ENCODE measurements at places on chromosomes 3 and 15. TPM values are rescaled to one million over a fixed set of nuclear protein-coding genes. Genes with fewer than 3 reads are reported as not detected.

The HYKK gene
- total RNA-seq = 0.84 TPM

The FILIP1L gene
- not detected for total RNA-seq

The GHRL gene
- not detected for total RNA-seq

DNA sequence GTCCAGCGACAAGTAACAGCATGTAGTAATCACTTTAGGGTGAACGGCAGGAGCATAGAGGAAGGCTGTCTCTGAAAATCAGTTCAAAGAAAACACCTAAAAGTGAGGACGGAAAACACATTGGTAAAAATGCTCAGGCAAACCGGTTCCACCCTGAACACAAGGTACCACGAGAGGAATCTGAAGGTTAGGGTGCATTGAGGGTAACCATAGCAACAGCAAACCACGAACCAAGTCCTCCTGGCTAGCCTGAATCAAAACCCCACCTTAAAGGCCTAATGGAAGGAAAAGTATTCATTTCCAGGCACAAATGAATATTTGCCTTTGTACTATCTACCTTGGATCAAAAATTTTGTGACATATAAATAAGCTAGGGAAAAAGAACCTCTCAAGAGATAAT lies 315.0 kb downstream of the OCA2 start:
- DNase-seq = no peak

The OCA2 gene
- 1.5 TPM for total RNA-seq

- no peak for DNase-seq
Measured at GRCh38 chr3:18660059-18660458, 234.9 kb upstream of the SATB1 start.

DNA sequence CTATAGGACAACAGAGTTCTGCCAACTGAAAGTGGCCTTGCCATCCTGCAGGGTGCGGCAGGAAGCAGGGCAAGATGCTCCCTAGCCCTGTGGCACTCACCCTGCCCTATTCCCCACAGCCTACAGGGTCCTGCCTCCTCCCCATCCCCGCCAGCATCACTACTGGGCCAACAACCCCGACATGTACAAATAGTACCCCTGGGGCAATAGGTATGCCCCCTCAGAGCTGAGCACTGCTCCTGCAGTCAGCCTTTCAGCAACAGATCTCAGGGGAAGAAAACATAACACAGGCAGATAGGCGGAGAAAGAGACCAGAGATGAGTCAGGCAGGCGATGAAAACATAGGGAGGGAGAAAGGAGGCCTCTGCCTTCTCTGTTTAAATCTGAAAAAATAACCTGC lies 74.7 kb downstream of the XXYLT1 start:
- peak; percentile 58 for DNase-seq

The NR2F2 gene
- total RNA-seq = 16.0 TPM

DNA sequence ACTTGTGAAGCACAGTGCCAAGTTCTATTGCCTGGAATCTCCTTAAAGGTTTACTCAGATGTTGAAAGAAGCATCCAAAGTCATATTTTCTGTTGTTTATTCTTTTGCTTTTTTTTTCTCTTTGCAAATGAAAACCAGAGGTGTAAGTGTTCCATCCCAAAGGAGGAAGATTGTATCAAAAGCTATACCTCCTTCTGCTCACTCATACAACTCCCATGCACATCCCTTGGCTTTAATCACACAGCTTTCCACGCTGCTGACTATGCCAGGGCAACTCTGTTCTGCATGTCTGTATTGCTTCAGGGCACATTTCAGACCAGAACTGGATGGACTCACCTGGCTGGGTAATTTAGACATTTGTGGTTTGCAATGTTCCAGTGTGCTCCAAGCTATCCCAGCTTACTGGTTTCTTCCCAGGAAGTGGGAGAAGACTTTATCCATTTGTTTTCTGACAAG lies 399.6 kb upstream of the TBL1XR1 start:
- peak; percentile 82 for DNase-seq

The ACOX2 gene
- 2.0 TPM for total RNA-seq

DNA sequence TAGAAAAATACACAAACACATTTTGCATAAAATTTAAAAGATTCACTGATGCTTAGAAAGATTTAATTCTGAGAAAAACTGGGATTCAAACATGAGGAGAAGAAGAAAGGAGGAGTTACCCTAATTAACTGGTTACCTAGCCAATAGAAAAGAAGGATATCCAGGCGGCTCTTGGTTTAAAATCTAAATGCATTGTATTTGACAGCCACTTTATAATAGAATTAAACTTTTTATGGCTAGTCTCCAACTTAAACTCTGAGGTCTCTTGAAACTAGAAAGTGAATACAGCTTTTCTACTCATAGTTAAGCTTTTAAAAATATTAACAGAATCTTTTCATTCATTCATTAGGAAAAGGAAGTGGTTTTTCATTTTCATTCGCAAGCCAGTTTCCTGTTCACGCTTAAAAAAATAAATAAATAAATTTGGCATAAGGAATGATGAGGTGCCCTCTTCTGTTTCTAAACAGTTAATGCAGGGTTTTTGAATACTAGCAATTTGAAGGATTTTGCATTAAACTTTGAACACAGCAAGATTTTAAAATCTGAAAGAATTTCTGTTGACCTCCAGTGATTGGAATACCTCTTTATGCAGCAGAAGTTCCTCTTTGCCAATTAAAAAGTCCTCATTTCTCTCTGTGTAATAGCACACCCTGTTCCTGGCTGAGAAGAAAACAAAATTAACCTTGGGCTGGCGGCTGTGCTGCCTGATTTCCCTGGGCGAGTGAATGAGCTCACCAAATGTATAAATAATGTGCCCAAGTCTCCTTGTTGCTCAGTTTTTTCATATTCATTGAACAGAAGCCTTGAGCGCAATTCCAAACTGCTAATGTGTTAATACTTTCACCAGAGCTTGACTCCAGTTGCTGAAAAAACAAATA lies 105.1 kb downstream of the ZMAT3 start:
- peak; percentile 65 for DNase-seq

DNA sequence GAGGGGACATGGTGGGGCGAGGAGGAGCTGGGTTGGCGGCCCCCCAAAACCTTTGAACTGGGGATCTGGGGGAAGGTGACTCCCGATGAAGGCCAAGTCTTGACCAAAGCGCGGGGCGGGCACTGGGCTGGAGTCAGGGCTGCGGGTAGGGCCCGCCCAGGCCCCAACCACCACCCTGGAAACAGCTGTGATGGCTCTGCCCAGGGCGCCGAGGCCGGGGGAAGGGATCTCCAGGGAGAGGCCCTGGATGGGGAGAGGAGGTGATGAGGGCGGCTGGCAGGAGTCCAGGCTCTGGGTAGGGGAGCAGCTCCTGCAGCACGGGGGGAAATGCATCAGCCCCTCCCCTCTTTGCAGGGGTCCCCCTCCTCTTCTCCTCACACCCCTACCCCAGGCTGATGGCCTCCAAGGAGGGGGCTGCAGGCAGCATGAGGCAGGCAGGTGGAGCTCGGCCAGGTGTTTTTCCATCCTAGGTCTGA lies 5.9 kb upstream of the C15orf39 start:
- DNase-seq = no peak

DNA sequence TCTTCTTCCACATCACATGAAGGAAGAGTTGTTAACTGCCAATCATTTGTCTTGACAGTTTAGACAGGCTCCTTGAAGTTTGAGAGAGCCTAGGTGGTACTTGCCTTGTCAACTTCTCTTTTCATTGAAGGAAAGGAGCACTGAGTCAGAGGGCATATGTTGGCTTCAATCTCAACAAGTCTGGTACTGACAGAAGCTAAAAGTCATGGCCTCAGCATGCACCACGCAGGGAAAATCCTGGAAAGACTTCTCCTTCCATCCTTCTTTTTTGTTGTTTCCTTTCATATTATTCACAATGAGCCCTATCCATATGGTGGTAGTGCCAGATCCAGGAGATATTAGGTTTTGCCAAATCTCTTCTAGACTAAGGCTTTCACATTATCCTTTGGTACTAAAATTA lies 1272.5 kb downstream of the ROBO1 start:
- no peak for DNase-seq

The MEGF11 gene
- not detected for total RNA-seq

The TPRG1 gene
- 0.81 TPM for total RNA-seq

- no peak for DNase-seq
Measured at GRCh38 chr3:65277798-65278197, 590.0 kb upstream of the ADAMTS9 start.

The RLBP1 gene
- total RNA-seq = not detected

DNA sequence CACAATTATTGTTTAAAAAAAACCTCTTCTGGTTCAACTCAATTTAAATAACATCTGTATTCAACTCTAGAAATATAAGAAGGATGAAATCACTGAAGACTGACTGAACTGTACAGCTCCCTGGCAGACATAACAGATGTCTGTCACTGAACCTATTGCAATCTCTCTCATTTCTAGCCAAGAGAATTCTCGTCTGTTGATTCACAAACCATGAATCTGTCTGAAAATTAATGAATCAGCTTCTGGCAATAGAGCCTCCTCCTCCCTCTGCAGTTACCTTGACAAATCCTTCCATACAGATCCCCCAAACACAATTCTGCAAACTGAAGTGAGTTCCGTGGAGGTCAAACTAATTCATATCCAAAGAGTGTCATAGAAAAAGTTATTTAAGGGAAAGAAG lies 561.4 kb downstream of the PYDC2 start:
- no peak for DNase-seq

- DNase-seq = no peak
Measured at GRCh38 chr15:86935841-86936240, 856.2 kb downstream of the AGBL1 start.

DNA sequence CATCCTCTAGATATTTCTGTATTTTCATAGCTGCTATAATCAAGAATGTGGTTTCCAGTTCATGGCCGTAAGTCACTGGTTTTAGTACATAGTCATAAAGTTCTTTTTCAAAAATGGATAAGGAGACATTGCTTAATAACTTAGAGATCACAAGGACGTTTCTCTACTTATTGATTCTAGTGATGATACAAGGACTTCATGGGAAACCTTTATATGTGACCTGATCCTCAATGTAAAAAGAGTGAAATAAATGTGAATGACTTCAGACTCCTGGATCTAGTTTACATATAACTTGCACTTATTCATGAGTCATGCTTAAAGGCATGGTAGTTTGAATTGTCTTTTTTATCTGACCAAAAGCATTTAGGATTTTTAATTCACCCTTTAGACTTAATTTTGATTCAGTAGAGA lies 35.2 kb downstream of the TSC22D2 start:
- no peak for DNase-seq

The C3orf52 gene
- 8.8 TPM for total RNA-seq

GRCh38 chr15:89125088-89125826 lies 37.0 kb downstream of the ABHD2 start:
- no peak for DNase-seq

DNA sequence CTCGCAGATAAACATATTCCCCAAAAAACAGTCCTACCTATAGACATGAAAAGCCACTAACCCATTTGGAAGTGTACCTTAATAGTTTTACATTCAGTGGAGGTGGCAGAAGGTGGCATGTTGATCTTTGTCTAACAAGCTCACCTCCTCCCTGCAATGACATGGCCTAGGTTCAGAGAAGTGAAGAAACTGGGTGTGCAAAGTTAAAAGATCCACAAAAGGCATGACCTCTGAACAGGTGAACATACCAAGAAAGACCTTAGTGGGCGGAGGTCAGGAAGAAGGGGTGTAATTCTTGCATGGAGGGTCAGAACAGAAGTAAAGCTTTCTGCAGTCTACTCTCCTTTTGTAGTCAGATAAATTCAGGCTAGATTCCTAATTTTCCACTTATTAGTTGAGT lies 822 bp downstream of the MRPL3 start:
- peak; percentile 2 for DNase-seq

- no peak for DNase-seq
Measured at GRCh38 chr3:130916507-130917167, 22.8 kb downstream of the ATP2C1 start.

- DNase-seq = no peak
Measured at GRCh38 chr15:36210426-36210825, 369.0 kb upstream of the CDIN1 start.

- no peak for DNase-seq
Measured at GRCh38 chr3:36943601-36944000, 1.3 kb downstream of the TRANK1 start.

The TRPM1 gene
- total RNA-seq = 0.07 TPM

The FRMD4B gene
- 6.0 TPM for total RNA-seq

- DNase-seq = peak; percentile 19
Measured at GRCh38 chr3:189606774-189607173, 24.4 kb upstream of the TP63 start.

DNA sequence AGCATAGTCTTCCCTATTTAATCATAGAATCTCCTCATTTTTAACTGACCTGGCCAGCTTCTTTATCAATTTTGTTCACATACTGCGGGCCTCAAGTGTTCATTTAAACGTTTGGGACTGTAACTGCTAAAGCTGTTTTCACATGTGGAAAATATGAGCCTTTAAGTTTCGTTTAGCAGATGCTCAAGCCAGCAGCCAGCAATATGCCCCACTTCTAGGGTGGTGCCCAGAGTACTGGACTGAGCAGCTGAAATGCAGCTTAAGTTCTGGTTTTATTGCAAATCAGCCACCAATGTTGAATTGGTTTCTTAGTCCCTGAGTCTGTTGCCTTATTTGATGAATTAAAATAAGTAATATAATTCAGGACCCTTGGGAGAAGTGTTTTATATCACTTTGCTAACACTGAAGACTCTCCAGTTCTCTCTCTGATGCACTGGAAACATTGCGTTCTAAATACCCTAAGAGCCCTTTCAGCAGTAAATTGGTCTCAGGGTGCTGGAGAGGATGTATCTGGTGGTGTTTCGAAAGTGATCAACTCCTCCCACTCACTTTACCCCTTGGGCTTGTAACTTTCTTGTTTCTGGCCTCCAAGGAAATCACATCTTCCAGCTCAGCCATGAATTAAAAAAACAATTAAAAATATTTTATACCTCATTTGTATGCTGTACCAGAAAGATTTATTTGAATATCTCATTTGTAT lies 61.7 kb downstream of the B3GALNT1 start:
- DNase-seq = no peak

The KLHL25 gene
- 2.7 TPM for total RNA-seq

The HRH1 gene
- total RNA-seq = 6.4 TPM

- DNase-seq = no peak
Measured at GRCh38 chr3:180693656-180694055, 14.4 kb upstream of the CCDC39 start.
